ENCODE measurements at places on chromosomes 1 and 21.
A peak's percentile ranks its signal among the peaks of the same experiment; 100 is the strongest.

GRCh38 chr1:8307628-8308027 is 10.3 kb upstream of the SLC45A1 start:
- no peak for DNase-seq

DNA sequence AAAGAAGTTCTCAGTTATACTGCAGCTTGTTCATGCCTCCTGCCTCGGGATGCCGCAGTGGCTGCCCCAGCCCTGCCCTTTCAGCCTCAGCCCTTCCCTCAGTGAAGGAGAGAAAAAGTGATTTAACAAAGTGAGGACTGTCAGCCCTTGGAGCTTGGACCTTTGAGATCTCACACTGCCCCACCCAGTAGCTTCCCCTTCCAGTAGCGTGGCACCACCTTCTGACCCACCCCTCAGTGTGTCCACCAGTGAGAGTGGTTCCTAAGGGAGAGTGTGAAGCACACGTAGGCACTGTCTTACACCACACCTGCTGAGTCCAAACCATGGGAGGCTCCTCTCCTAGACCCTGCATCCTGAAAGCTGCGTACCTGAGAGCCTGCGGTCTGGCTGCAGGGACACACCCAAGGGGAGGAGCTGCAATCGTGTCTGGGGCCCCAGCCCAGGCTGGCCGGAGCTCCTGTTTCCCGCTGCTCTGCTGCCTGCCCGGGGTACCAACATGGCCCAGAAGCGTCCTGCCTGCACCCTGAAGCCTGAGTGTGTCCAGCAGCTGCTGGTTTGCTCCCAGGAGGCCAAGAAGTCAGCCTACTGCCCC is at the start of gene CDA:
Gene CDA, plus strand, starts transcription at position 464 of the 592 bp plus-strand sequence. Its CDS starts 33 bp downstream, at position 497.
- peak; percentile 89 for DNase-seq

DNA sequence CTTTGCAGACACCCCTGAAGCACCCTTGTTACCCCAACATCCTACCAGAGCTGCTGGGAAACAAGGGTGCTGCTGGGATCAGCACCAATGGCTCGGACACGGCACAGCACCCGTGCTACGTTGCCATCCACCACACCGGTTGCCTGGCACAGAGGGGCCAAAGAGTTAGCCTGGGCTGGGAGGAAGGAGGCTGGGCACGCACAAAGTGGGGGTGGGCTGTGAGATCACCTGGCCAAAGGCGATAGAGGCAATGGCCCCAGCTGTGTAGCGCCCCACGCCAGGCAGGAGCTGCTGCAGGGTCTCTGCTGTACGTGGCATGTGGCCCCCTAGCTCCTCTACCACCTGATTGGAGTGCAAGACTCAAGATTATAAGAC is 5.6 kb downstream of the HPDL start:
- DNase-seq, result no peak

GRCh38 chr21:32256251-32256650 is 22.6 kb downstream of the MIS18A start:
- no peak for DNase-seq

- DNase-seq, result peak; percentile 69
These were observed 90.5 kb downstream of the EDEM3 start for GRCh38 chr1:184664042-184664660.

DNA sequence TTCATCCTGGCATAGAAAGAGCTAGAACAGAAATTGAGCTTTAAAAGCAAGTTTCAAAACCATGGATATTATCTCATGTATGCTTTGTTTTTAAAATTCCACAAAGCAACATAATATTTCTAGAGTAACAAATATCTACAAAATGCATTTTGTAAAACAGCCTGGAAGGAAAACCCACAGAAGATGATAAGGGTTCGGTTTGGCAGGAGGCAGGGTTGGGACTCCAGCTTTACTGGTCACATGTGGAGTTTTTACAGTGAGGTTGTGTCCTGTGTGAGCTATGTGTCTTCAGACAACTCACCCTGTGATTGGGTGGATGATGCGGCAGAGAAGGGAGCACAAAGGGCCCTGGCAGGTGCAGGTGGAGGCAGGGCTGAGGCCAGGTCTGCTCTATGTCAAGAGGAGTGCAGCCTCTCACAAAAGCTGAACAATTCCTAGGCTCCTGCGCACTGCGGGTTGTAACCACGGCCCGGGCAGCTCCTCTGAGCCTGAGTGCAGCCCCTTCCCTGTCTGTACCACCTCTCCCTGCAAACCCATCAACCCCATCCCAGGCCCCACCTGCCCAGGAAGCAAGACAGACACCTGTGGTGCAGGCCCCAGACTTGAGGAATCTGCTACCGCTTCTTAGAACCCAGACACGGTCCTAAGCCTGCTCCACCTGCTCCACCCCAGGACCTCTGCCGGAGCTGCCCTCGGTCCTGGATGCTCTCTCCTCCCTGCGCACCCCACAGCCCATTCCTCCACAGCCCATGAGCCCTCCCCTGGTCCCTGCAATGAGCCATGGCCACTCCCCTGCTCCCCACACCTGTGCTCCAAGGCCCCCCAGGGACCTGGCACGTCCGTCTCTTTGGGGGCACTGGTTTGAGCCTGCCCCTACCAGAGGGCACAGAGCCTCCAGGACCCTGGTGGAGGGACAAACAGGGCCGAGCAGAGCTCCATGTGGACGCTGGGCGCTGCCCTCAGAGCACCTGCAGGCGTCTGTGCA is 2.8 kb upstream of the COL18A1 start:
- no peak for DNase-seq

- peak; percentile 44 for DNase-seq
These were observed 549.9 kb upstream of the RGS18 start for GRCh38 chr1:191608367-191608766.

DNA sequence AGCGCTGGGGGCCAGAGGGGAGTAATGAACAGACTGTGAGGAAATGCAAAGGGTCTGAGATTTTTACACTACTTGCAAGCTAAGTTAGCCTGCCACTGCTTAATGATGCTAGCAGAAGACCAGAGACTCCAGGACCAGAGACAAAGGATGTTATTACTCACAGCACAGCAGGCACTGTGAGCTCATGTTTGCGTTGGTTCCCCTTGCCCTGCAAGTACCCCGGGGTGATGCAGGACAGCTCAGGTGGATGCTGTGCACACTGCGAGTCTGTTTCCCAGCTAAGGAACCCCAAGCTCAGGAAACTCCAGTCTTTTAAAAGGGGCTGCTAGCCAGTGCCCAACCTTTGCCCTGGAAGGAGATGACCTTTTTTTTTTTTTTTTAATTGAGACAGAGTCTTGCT is 1.2 kb downstream of the FHAD1 start:
- no peak for DNase-seq

- DNase-seq, result peak; percentile 19
These were observed 23.7 kb downstream of the UMODL1 start for GRCh38 chr21:42094811-42095210.

DNA sequence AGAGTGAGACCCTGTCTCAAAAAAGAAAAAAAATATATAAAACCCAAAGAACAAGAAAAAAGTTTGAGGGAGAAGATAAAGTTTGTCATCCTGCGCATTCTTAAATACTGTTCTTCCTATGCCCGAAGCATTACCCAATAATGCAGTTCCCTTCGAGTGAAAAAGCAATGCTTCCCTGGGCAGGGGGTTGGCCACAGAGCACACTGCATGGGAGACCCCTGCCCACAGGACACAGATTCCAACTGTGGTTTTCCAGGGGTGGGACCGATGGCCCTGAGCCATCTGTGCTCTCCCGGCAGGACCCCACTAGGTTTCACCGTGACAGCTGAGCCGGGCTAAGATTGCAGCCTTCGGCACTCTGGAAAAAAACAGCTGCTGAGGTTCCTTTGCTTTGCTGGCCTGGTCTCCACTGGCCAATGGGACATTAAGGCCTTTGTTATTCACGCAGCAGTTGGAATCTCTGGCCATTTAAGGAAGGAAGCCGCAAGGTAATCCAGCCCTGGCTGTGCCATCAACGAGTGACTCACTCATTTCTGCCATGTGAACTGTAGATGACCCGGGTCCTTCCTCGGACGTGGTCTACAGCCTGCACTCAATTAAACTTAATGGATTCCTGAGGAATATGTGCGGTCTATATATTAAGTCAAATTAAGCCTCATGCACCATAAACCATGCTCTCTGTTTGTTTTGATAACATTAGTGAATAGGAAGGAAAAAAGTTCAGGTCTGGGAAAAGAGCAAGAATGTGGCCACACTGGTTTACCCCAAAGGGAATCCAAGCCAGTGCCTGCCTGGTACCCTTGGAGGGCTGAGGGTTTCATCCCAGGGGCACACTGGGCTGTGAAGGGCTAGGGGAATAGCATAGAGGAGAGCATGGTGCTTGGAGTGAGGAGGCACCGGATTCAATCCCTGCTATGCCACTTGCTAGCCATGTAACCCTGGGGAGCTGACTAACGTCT is 163.2 kb downstream of the ZBTB18 start:
- DNase-seq, result peak; percentile 90

- DNase-seq, result no peak
These were observed 109.5 kb downstream of the NMNAT2 start for GRCh38 chr1:183308719-183309118.

DNA sequence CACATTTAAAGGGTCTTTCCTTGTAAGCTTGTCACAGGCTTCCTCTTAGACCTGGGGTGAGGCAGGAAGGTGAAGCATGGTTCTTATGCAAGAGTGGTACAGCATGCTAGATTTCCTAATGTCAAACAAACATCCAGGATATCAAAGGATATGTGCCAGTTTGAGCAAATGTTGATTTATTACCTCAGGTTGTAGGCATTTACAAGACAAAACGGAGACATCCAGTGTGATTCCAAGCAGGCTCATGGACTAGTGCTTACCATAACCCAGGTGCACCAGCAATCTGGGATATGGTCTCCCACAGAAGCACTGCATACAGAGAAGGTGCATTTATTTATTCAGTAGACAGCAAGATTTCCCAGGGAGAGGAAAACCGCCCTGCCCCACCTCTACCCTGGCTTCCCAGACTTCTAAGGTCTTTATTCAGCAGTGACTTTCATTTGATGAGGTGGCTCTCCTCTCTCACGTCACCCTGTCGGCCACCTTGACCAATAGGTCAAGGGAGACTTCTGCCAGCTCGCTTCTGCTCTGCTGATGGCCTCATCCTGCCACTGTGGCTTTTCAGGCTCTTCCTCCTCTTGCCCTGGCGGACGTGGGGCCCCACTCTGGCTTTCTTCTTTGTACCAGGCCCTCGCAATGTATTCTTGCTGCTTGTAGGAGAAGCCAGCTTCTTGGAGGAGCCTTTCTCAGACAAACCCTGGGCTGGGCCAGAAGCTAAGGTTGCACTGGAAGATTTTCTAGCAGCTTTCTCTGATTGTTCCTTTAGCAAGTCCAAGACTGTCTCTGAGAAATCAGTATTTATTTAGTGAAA is 25.6 kb downstream of the HHIPL2 start:
- peak; percentile 80 for DNase-seq

DNA sequence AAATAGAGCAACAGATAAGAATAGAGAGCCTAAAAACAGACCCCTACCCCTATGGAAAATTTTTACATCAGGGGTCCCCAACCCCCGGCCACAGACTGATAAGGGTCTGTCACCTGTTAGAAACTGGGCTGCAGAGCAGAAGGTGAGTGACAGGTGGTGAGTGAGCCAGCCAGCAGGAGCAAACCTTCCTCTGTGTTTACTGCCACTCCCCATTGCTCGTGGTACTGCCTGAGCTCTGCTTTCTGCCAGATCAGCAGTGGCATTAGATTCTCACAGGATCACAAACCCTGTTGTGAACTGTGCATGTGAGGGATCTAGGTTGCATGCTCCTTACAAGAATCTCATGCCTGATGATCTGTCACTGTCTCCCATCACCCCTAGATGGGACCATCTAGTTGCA is 174.1 kb downstream of the FOXD2 start:
- no peak for DNase-seq

GRCh38 chr1:160548960-160549664 is 26.1 kb upstream of the SLAMF6 start:
- no peak for DNase-seq

GRCh38 chr1:194298007-194298598 is 1111.7 kb upstream of the B3GALT2 start:
- DNase-seq, result no peak

DNA sequence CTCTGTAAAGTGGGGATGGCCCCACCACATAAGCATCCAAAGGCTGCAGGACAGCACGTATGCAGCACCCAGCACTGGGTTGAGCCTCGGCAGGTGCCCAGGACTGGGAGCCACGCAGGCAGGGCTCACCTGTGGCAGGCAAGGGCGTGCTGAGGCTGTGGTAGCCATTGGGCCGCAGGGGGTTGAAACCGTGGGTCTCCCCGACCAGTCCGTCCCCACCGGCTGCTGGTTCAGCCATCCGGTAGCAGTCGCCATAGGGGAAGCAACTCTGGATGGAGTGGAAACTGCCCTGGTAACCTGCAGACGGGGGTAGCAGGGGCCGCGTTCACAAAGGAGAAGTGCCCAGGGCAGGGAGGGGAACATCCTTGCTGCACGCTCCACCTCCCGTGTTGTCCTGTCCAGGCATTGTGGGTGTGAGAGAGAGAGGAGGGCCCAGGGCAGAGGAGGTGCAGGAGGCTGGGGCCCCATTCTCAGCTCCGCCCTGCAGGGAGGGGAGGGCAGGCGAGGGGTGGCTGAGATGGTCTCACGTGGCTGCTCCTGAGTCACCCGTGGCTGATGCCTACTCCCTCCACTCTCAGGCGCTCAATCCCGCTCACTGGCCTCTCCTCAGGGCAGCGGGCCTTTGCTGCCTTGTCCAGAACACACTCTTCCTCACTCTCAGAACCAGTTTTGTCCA is 49.9 kb downstream of the DMRTB1 start:
- DNase-seq, result no peak

GRCh38 chr1:234541286-234541975 is 62.5 kb upstream of the TARBP1 start:
- peak; percentile 64 for DNase-seq

- no peak for DNase-seq
These were observed 38.2 kb downstream of the GLIS1 start for GRCh38 chr1:53700776-53701175.

Measured in PC-3 (cell line).